ENCODE measurements at places on chromosomes 5 and 9.

- no peak for DNase-seq
Measured at GRCh38 chr5:15367489-15367888, 132.5 kb upstream of the FBXL7 start.

DNA sequence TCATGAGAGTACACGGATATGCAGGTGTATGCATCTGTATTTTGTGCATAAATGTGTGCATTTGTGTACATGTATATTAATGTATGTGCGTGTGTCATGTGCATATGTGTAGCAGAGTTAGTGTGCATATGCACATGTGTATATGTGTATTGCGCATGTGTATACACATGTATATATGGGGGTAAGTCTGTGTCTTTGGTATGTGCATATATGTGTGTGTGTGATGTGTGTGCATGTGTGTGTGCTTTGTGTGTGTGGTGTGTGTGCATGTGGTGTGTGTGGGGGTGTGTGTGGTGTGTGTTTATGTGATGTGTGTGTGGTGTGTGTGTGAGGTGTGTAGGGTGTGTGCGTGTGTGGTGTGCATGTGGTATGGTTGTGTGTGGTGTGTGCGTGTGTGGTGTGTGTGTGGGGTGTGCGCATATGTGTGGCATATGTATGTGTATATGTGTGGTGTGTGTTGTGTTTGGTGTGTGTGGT, 13.1 kb upstream of the CTSL start:
- DNase-seq: no peak

DNA sequence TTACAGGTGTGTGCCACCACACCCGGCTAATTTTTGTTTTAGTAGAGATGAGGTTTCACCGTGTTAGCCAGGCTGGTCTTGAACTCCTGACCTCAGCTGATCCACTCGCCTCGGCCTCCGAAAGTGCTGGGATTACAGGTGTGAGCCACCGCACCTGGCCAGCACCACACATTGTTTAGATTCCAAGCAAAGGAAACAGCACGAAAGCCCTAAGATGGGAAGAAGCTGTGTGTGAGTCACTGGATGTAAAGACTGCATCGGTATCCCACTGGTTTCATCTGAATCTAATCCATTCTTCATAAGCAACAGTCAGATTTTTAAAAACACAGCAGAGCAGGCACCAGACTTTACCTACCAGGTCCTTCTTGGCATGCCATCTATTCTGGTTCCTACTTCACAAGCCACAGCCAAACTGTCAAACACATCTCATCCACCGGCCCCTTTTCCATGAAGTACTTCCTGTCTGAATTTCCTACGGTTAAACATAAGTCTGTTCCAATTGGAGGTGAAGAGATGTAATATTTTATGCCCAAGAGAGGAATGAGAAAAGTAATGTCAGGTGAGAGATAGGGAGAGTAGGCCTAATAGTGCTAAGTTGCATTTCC, 17.4 kb downstream of the UBTD2 start:
- no peak for DNase-seq

DNA sequence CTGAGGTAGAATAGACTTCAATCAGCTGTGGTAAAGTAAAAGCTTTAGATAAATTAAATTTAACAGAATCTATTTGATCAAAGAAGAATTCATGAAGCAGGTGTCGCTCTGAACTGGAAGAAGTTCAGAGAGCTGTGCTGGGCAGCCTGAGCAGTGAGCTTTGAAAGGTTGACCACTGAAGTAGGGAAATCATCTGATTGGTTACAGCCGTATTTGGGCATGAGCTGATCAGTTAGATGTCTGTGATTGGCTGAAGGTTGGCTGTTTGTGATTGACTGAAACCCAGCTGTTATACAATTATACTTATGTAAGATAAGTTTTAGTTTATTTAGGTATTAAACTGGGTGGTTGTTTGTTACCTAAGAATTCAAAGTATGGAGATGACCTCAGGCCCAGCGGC, 1174.6 kb downstream of the CDH9 start:
- no peak for DNase-seq

GRCh38 chr5:76472335-76473008, 69.4 kb downstream of the IQGAP2 start:
- DNase-seq: no peak

- DNase-seq: peak; percentile 52
Measured at GRCh38 chr5:157266286-157267007, 524 bp downstream of the CYFIP2 start.

GRCh38 chr5:113204525-113205161, 228.0 kb downstream of the DCP2 start:
- DNase-seq: no peak

DNA sequence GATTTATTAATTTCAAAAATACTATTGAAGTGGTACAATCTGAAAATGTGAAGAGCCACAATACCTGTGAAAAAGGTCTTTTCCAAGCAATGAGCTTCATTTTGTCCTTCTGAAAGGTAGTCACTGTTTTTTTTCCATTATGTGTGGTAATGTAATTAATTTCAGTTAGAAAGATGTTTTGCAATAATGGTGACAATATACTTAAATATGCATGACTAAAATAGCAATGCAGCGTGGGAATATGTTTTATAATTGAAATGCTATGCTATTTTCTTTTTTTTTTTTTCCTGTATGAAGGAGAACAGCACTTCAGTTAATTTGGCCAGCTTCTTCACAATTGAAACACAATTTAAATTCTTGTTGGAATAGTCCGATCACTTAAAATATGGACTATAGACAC, 41.9 kb downstream of the NPR3 start:
- DNase-seq: no peak
